Anterior cingulate cortex (tissue), 58 donors: ENCODE measurements at places on chromosomes 1 and 21.

- DNase-seq = no peak
Measured at GRCh38 chr21:45529785-45530422, 12.3 kb downstream of the SLC19A1 start.

DNA sequence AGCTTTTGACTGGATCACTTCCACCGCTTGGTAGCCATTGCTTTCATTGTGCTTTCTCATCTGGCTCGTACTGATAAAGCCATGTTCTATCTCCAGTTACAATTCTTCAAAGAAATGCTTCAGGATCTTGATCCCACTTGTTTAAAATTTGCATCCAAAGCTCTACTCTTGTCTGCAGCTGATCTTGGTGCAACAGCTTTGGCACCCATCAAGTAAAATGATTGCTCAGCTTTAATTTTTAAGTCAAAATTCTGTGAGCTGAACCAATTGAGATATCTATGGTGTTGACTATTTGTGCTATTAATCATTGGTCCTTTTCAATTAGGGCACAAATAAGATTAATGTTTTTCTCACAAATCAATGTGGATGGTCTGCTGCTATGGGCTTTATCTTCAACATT, 54.8 kb upstream of the DUSP10 start:
- no peak for DNase-seq

GRCh38 chr1:68975212-68975933, 478.5 kb upstream of the DEPDC1 start:
- DNase-seq = peak; percentile 8

DNA sequence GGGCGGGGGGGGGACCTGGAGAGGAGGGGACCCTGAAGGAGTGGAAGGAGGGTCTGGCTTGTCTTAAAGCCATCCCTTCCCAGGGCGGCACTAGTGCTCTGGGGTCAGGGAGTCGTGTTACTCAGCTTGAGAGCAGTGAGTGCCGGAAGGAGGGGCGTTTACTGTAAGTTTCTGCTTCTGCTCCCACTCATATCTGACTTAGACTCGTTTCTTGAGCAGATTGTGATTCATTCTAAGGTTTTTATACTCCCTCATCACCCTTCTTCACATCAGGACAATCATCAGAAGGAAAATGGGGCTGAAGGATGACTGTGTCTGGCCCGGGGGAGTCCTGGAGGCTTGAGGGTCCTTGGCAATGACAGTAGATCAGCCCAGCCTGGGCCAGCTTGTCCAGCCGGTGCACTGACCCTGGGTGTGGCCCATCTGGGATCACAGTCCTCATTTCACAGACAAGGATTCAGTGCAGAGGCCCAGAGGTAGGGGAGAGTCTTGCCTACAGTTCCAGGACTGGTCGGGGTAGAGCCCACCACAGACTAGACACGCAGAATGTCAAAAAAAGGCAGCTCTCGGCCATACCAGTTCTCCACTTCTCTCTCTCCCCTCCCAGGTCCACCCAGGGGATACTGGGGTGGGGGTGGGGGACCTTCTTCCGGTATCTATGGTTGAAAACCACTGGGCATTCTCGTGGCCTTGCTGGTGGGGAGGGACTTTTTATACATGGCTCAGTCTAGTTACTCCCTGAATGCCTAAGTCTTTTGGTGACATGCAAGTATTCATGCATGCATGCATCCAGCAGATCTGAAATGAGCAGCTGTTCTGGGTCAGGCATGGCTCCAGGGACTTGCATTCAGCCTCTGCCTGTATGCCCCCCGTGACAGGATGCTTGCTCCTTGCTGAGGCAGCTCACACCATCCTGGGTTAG, 5.1 kb downstream of the TNFRSF8 start:
- DNase-seq = no peak

- peak; percentile 38 for DNase-seq
Measured at GRCh38 chr1:151282883-151283725, 1.0 kb downstream of the ZNF687 start.

GRCh38 chr1:98078596-98078995, 157.8 kb upstream of the DPYD start:
- no peak for DNase-seq

GRCh38 chr1:22043198-22043769, 9.2 kb upstream of the CDC42 start:
- no peak for DNase-seq

- DNase-seq = no peak
Measured at GRCh38 chr21:14275702-14276205, 59.8 kb downstream of the RBM11 start.

GRCh38 chr1:211198880-211199279, 60.3 kb upstream of the RCOR3 start:
- DNase-seq = no peak

DNA sequence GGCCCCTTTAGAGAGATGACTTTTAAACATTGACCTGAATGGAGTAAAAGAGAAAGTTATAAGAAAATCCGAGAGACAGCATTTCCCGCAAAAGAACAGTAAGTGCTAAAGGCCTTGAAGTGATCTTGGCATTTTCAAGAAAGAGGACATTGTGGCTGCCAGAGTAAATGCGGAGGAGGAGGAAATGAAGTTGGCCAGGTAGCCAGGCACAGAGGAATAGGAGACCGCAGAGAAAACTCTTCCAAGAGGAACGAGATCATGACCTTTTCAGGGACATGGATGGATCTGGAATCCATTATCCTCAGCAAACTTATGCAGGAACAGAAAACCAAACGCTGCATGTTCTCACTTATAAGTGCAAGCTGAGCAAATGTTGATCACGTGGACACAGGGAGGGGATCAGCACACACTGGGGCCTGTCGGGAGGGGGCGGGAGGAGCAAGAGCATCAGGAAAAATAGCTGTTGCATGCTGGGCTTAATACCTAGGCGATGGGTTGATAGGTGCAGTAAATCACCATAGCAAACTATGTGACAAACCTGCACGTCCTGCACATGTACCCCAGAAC, 49.7 kb downstream of the EEIG2 start:
- DNase-seq = no peak

- no peak for DNase-seq
Measured at GRCh38 chr1:90193116-90193515, 198.2 kb downstream of the ZNF326 start.

- DNase-seq = peak; percentile 84
Measured at GRCh38 chr1:211735208-211736170, 60.1 kb upstream of the NEK2 start.

DNA sequence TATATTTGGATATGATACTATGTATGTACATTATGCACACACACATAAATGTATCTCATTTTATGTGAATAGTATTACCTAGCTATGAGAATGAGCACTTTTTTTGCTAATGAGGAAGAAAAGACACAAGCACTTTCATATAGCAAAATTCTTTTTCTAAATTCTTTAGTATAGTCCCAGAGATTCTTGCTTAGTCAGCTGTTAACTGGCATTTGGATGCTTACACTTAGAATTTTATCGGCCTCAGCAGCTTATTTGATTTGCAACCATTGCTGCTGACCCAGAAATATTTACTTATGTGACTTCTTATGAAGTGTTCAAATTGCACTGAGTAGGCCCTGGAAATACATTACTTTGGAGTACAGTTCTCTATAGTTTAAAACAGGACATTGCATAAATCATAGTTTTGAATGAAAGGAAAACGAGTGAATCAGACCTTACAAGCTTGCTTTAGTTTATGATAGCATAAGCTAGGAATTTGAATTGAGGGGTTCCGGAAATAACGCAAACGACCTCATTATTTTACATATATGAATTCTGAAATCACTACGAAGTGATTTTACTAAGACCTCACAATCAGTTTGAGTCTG, 653.9 kb upstream of the NEGR1 start:
- DNase-seq = no peak

GRCh38 chr1:246789454-246790339, 65.5 kb downstream of the SCCPDH start:
- no peak for DNase-seq

- no peak for DNase-seq
Measured at GRCh38 chr1:189803364-189803763, 674.3 kb downstream of the BRINP3 start.

GRCh38 chr1:240090014-240090413, 1.7 kb upstream of the FMN2 start:
- DNase-seq = no peak

DNA sequence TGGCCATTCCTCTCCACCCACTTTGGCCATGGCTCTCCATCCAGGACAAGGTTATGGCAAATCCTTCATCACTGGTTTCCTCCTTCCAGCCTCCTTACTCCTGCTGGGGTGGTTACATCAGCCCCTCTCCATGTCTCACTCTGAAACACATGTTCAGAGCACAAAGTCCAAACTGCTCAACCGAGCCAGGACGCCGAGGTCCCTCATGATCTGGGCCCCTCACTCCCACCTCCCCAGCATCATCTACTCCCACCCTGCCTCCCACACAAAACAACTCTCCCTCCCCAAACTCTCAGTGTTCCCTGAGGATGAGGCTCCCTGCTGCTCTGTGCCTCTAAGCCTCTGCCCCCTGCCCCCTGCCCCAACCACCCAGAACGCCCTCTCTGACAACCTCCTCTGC, 33.3 kb upstream of the ZBTB40 start:
- no peak for DNase-seq

GRCh38 chr21:37974081-37974480, 57.8 kb upstream of the KCNJ6 start:
- DNase-seq = no peak

DNA sequence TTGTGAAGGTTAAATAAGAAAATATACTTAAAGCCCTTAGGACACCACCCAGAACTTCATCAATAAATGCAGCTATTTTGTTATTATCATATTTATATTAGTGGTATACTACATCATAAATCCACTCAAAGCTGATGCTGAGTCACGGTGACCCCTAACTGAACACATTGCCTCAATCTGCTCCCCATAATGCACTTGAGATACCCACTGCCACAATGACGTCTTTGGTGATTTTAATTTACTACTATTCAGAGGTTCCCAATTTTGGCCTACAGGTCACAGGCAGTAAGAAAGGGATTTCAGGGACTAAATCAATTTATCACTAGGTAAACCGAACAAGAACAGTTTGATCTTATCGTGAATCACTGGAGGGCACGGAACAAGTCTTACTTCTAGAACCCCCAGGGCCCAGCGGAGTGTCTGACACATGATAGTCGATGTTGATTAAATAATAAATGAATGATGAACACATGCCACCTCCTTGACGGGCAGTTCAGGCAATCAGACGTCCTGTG, 493 bp upstream of the CHD1L start:
- DNase-seq = no peak

DNA sequence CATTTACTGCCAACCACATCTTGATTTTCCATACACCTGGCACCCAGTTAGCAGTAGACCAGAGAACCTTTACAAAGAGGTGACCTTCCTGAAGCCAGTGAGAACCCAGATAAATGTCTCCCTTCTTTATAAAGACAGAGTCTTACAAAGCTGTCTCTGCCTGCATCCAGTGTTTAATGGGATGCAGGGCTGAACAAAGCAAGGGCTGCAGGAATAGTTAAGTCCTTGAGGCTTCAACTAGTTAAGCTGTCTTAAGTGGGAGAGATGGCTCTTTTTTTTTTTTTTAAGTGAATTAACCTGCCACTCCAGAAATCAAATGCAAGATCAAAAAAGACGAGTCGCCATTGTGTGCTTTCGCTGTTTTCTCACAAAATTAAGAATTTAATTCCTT, 1.5 kb downstream of the AHCYL1 start:
- no peak for DNase-seq

DNA sequence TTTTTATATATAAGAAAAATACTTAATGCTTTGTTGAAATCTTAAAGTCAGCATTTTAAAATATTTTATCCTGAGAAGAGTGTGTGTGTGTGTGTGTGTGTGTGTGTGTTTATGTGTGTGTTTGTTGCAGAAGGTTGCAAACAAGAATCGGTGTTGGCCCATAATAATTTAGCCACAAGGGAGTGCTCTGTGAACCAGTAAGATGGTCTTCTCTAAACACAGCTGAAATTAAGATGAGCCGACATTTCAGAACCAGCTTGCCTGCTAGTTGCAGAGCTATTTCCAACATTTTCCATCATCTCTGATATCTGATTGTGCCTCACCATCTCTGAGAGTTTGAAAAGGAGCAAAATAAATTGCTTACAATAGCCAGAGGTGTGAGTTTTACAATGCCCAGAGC, 158.8 kb upstream of the SGIP1 start:
- DNase-seq = no peak

DNA sequence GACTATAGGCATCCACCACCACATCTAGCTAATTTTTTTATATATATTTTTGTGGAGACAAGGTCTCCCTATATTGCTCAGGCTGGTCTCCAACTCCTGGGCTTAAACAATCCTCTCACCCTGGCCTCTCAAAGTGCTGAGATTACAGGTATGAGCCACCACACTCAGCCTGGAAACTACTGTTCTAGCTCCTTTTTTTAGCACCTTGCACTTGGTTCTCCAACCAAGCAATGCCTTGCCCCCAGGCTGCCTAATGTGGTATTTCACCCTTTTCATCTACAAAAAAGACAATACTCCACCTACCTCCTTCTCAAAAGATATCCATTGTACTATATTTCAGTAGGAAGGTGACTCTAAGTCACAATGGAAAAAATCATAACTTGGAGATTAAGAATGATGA, 6.7 kb downstream of the ARNT start:
- no peak for DNase-seq

DNA sequence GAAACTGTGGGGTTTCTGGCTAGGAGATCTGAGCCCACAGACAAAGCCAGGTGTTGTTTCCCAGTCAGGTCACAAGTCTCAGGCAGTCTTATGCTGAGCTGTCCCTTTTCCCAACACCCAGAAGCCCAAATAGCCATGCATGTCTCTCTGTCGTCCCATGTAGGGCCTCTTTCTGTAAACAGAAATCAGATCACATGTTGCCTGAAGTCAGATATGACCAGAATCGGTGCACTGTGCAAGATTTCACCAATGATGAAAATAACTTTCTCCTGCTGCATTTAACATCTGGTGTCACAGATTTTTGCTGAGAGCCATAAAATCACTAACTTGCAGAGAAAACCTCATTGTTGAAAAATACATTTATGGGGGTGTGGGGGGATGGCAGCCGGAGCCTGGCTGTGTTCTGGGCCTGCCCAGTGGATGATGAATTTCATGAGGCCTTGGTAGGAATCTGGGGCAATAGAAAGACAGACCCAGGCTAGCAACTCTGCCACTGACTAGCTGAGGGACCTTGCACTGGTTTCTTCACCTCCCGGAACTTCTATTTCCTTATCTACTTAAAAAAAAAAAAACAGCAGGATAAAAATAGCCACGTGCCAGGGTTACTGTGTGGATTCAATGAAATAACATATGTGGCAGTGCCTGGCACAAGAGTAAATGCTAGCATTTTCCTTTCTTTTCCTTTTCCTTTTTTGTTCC, 158.8 kb upstream of the NFIA start:
- DNase-seq = no peak

- DNase-seq = peak; percentile 60
Measured at GRCh38 chr1:155206891-155207805, 549 bp downstream of the THBS3 start.
